NCI-H226 (cell line): ENCODE measurements at places on chromosomes 12 and 14.

- DNase-seq, result no peak
Measured at GRCh38 chr12:123891011-123891410, 81.6 kb downstream of the CCDC92 start.

DNA sequence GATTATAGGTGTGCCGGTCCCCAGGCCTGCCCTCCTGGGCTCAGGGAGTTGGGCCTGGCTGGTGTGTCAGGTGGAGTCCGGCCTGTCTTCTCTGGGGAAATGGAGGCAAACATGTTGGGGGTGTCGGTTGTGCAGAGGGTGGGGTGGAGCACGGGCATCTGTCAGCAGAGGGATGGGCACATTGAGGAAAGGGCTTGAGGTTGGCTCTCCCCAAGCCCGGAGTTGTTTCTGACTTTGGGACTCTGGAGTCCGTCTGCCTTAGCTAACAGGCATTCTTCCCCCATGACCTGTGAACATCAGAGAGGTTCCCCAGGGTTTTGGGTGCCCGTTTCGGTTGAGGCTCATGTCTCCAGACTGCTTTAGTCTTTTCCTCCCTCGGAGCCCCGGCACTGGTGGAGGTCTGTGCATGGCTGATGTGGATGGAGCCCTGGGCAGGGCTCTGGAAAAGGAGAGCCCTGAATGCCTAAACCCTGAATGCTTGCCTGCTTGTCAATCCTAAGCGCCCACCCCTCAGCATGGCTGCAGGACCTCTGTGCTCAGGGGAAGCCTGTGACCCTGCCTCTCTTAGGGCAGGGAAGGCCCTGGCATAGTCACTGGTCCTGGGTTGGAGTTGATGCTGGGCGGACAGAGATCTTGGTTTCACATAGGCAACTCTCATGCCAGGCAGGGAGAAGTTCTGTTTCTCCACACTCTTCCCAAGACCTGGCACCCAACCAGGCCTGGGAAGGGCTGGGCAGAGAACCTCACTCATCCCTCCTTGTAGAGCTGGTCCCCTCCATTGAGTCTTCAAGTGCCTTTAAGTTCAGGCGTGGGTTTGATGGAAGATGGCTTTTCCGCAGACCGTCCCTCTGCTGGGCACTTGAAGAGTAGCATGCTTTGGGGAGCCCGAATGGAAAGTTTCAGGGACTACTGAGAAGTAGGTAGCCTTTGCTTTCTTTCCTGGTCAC is 12.9 kb downstream of the NYNRIN start:
- peak; percentile 36 for DNase-seq

DNA sequence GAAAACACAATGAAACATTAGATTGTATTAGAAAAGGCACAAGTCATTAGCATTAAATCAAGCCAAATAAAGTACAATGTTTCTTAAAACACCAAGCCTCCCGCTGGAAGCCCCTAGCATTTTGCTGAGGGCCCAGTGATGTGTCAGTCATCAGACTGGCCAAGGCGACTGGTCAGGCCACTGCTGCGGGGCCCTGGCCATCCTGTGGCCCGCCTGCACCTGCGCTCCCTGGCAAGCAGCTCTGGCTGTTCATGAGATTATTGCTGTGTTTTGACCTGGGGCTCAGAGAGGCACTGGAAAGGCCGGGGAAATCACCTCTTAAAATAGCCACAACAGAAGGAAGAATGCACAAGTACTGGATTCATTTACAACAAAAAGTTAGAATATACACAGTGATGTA is 24.2 kb upstream of the AMN start:
- no peak for DNase-seq

GRCh38 chr12:116376354-116377193 is 99.1 kb upstream of the MED13L start:
- no peak for DNase-seq

GRCh38 chr12:105064564-105065178 is 19.6 kb downstream of the ALDH1L2 start:
- DNase-seq, result no peak

- DNase-seq, result peak; percentile 61
Measured at GRCh38 chr12:64618953-64619590, 8.8 kb downstream of the RASSF3 start.

DNA sequence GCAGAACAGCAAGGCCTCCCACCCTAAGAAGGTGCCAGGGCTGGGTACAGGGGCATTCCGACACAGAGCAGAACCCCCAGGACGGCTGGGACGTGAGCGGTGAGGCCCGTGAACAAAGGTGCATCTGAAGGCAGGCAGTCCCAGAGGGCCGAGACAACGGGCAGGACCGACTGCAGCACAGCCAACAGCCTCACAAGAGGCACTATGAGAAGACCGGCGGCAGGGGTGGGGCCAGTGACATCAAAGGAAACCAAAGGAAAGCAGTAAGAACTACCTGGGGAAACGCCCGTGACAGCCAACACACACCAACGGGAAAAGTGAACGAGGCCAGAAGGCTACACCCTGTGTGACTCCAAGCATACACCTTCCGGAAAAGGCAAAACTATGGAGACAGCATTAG is 9.1 kb downstream of the BTBD6 start:
- no peak for DNase-seq

DNA sequence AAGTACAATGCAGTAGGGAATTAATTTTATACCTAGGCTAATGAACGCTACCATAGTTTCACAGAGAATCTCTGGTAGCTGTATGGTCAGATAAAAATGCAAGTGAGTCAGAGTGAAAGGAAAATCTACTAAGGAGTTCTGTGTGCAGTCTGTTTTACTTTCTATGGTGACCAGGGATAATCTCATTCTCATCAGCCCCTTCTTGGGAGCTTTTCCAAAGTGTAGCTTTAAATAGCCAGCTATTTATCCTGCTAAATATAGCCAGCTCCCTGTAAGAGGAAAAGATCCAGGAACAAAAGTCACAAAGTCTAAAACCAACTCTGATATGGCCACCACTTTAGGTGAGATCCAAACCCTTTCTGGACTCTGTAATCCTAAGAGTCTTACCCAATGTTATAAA is 75.5 kb downstream of the TMEM116 start:
- no peak for DNase-seq

GRCh38 chr14:63470962-63471793 is 72.0 kb downstream of the PPP2R5E start:
- peak; percentile 68 for DNase-seq

GRCh38 chr12:107400686-107401447 is 284.7 kb upstream of the PWP1 start:
- peak; percentile 61 for DNase-seq

DNA sequence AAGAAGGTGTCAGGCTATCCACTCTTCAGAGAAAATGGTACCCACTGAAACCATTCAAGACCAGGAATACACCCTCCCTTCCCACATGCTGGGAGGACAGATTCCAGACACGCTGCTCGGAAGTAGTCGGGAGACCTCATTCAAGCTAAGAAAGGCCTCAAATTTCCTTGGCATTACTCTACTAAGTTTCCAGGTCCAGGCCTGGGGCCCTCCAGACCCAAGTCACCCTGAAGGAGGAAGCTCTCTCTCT is 27.1 kb upstream of the RPLP0 start:
- no peak for DNase-seq

GRCh38 chr12:38162013-38162412 is 154.6 kb upstream of the ALG10B start:
- no peak for DNase-seq

DNA sequence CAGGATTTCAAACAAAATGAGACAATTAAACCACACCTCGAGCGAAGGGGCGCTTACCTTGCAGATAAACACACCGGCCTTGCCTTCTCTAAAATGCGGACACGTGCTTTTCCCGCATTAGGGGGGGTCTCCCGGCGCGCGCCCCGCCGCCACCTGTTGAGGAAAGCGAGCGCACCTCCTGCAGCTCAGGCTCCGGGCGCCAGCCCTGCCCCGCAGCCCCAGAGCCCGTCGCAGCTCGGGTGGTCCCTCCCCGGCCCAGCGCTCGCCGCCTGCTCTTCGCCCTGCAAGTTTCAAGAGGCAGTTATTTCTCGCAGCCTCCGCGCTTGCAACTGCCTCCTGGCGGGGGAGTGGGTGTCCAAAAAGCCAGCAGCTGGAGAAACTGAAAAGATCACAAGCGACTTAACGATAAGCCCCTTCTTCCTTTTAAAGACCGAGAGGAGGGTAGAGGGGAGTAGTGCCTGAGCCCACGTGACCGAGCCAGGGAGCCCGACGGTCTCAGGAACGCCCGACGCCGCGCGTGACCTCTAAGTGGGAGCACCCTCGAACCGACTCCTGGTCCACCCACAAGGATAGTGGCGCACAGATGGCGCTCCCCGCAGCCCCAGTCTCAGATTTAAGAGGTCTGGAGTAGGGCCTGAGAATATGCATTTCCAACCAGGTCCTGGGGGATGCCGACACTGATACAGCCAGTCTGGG is at the start of gene ESR2:
ESR2 (minus strand) TSS at position 396 of the 696 bp plus-strand sequence. CDS start 11,386 bp downstream, outside the sequence.
- DNase-seq, result no peak

DNA sequence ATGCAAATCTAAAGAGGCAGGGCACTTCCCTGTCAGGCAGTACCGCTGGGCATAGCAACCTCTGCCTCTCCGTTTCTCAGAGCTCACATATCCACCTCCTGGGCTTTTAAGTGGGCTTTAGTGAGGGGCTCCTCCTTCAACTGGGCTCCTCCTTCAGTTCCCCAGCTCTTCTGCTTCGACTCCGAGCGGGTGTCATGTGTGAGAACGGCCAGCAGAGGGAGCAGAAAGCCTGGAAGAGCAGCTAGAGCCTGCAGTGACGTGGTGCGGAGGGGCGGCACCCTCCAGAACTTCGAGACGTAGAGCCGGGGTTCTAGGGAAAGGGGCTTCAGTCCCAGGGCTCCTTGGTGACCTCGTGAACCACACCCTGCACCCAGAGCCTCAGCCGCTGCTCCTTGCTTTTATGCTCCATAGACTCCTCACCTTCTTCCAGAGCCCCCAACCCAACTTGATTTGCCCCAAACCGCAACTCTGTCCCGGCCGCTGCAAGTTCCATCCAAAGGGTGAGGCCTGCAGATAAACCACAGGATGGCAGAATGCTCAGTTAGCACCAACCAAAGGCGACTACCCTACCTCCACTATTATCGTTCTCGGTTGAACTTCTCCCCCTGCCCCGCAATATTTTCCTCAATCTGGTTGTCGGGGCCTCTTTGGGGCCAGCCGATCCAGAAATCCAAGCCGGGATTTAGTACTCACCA is 383 bp upstream of the GLI1 start:
- DNase-seq, result peak; percentile 91

DNA sequence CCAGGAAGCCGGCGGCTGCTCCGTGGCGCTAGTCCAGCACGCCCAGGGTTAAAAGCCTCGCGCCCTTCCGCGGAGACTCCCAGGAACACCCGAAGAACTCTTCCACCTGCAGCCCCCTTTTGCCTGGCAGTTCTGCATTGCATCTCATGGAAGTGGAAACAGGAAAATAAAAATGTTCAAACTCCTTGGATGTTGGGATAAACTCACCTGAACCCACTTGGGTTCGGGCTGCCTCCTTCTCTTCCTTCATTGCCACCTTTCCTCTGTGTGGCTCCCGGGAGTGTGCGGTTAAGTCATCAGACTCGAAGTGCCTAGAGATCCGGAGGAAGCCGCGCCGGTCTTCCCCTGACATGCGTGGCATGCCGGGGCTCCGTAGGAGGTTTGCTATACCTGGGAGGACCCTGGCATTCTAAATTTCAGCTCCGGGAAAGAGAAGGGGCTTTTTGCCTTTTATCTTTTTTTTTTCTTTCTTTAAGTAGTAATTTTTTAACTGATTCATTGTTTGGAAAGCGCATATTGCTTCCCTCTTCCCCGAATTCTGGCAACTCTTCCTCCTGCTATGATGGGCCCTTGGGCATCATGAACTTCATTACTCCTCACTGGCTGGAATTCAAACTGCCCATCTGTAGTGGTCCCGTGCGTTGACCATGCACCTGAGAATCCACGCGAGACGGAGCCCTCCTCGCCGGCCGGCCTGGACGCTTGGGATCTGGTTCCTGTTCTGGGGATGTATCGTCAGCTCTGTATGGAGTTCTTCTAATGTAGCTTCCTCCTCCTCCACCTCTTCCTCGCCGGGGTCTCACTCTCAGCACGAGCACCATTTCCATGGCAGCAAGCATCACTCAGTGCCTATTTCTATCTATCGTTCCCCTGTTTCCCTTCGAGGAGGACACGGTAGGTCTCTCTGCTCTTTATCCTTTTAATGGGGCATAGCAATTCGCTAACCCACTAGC is 931.4 kb downstream of the DIO2 start:
- DNase-seq, result no peak

GRCh38 chr14:89428546-89429198 is 11.6 kb upstream of the FOXN3 start:
- no peak for DNase-seq

GRCh38 chr12:118377021-118377883 is 897 bp downstream of the SUDS3 start:
- DNase-seq, result no peak

GRCh38 chr12:19482551-19483109 is 43.3 kb downstream of the AEBP2 start:
- no peak for DNase-seq

DNA sequence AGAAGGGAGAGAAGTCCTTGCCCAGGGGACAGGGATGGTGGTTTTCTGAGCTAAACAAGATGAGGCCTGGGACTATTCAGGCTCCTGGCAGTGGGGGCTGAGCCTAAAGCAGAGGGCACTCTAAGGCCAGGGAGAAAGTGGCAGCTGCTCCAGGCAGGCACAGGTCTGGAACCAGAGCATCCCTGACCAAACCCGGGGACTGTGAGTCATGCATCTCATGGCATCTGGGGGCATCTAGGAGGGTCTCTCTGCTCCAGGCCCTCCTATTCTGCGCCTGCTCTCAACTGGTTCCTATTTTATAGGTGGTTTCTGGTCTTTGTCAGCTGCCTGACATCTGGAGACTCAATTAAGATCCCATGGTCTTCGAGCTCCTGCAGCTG is 11.6 kb downstream of the KRT7 start:
- DNase-seq, result no peak

DNA sequence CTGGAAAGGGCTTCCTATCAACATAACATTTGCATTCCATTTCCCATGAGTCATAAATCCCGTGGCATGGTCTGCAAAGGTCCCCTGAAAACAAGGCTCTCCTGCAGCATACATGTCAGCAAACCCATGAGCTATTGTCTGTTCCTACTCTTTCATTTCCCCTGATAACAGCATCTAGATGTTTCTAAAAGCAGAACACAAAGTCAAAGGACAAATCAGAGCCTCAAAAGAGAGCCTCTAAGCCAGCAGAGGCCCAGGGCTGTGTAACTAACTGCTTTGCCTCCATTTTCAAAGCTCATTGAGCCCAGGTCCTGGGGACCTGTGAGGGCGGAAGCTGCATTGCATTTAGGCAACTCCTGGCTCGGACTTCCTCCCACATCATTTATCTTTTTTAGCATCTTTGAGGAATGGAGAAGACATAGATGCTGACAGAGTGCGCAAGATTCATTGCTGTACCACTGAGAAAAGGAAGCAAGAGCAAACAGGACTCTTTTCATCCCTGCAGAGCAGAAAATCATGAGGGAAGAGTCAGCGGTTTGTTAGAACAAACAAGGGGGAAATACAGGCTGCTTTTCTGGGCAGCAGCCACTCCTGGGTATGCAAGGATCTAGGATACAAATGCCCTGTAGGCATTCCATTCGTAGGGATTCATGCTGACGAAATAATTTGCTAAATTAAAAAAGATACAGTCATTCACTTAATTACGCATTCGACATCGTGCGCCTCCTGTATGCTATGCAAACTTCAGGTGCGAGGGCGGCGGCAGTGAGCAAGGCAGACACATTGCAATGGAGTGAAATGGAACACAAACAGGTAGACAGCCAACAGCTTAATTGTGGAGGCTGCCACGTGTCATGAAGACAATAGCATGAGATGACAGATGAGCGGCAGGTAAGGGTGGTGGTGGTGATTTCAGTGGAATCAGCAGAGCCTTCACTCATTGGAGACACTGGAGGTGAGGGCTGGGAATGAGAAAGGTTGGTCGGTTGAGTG is 131.0 kb downstream of the TMEM132D start:
- DNase-seq, result no peak

- no peak for DNase-seq
Measured at GRCh38 chr12:132596016-132596415, 14.4 kb downstream of the LRCOL1 start.
